Activated T-helper 1 cell treated with Interleukin-2 at 50 U/mL for 16 hours (primary cell): ENCODE measurements at places on chromosomes 12 and 14.

- no peak for DNase-seq
Observed at GRCh38 chr12:15180325-15180724, 40.9 kb downstream of the RERG start.

DNA sequence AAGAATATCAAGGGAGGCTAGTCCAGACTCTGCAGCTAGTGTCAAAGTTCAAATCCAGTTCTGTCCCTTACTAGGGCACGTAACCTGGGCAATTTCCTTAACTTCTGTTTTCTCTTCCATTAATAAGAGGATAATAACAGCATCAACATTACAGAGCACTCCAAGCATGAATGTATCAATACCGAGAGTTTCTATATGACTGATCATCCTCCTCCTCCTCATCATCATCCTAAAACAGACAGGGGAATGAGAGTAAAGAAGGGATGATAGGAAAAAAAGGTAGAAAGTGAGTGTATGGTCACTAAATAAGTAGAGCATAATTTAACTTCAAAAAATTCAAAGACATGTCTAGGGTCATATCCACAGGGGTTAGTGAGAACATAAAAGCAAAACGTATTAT, 171.4 kb downstream of the NDUFA12 start:
- DNase-seq: no peak

DNA sequence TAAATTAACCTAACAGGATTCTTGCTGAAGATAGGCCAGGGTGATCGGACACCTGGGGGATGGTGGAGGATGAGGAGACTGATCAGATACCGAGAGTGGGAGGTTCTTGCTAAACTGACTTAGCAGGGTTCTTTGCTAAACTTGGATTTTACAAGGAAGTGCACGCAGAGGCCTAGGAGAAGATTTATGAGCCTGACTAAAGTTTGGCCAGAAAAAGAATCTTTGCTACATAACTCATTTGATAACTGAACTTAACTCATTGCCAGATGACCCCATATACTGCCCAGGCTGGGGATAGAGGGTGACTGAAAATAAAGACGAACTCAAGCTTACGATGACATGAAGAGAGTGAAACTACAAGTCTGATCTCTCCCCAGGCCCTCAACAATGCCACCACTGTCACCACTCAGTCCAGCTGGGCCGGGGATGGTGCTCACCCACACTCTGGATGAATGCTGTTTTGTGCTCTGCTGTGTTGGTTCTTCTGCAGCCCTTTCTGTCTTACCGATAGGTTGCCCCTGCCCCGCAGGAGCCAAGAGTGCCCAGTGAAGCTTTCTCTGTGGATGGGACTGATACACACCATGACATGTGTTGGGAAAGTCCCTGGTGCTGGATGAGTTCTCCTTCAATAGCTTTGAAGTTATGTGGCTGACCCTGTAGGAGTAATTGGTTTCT, 29.0 kb downstream of the PPFIBP1 start:
- DNase-seq: no peak

- no peak for DNase-seq
Observed at GRCh38 chr12:109186993-109187653, 70.7 kb downstream of the ACACB start.

DNA sequence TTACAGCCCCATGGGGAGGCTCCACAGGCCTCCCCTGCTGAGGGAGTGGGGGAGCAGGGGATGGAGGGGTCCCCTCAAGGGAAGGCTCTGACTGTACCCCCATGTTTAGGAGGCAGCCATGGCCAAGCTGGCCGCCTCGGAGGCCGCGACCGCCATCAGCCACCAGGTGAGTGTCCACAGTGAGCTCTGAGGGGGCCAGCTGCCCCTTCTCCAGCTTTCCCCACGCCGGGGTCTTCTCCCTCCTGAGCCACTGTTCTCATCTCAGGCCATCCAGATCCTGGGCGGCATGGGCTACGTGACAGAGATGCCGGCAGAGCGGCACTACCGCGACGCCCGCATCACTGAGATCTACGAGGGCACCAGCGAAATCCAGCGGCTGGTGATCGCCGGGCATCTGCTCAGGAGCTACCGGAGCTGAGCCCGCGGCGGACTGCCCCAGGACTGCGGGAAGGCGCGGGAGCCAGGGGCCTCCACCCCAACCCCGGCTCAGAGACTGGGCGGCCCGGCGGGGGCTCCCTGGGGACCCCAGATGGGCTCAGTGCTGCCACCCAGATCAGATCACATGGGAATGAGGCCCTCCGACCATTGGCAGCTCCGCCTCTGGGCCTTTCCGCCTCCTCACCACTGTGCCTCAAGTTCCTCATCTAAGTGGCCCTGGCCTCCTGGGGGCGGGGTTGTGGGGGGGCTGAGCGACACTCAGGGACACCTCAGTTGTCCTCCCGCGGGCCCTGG, 13.6 kb downstream of the ACADS start:
- DNase-seq: no peak
